ENCODE measurements at places on chromosomes 5 and 9.

DNA sequence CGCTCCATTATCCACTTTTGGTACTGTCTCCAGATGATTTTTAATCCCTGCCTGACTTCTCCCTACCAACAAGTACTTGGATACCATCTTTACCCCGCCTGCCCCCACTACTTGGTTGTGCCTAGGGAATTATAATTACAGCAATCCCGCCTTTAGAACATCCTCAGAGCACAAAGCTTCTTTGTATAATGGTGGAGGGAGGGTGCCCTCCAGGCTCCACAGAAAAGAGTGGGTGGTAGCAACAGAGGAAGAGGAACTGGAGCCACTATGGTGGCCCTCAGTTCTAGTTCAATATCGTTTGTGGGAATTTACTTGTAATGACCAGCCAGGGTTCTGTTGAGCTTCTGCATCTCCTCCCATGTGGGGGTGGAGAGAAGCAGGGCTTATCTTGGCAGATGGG lies 79.0 kb upstream of the RNF38 start:
- no peak for DNase-seq

GRCh38 chr5:14733661-14734060 lies 69.1 kb downstream of the OTULIN start:
- DNase-seq: no peak

GRCh38 chr9:89360465-89360864 lies 42.2 kb downstream of the SECISBP2 start:
- no peak for DNase-seq

GRCh38 chr5:78545406-78545805 lies 103.2 kb downstream of the LHFPL2 start:
- no peak for DNase-seq

- no peak for DNase-seq
Measured at GRCh38 chr5:132841305-132841704, 10.9 kb upstream of the SHROOM1 start.

DNA sequence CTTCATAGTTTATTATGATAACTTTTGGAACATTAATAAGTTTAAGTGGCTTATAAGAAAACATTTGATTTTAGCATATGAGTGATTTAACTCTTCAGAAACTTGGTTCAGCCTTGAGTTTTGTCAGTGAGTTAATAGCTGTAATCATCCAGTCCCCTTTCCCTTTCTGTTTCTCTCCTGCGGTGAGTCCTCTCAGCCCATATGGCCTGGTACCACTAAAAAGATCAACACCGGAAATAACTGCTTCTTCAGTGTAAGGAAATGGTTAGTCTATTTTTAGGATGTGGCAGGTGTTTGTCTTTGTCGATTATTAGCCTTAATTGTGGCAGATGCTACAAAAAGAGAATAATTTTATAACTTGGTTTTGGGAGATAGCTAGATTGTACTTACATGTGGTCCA lies 120.2 kb upstream of the GRHPR start:
- DNase-seq: no peak

DNA sequence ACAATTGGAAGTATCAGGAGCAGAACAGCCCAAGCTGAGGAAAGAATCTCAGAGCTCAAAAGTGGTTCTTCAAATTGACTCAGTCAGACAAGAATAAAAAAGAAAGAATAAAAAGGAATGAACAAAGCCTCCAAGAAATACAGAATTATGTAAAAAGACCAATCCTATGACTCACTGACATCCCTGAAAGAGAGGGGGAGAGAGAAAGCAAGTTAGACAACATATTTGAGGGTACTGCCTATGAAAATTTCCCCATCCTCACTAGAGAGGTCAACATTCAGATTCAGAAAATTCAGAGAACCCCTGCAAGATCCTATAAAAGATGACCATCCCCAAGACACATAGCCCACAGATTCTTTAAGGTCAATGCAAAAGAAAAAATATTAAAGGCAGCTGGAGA lies 173.2 kb downstream of the ALDH1A1 start:
- DNase-seq: no peak

All from activated T-cell treated with anti-CD3 and anti-CD28 coated beads, Interleukin-2, amount 50 U/mL, for 24 hours (primary cell).